Ascending aorta (tissue), 2 donors: ENCODE measurements at places on chromosomes 12 and 14. TPM values are rescaled to one million over a fixed set of nuclear protein-coding genes. Genes with fewer than 3 reads are reported as not detected.

Gene TMEM263
- total RNA-seq, result 27.0 TPM

Gene HOXC4
- total RNA-seq, result 0.32 TPM

Gene KRT77
- not detected for total RNA-seq

DNA sequence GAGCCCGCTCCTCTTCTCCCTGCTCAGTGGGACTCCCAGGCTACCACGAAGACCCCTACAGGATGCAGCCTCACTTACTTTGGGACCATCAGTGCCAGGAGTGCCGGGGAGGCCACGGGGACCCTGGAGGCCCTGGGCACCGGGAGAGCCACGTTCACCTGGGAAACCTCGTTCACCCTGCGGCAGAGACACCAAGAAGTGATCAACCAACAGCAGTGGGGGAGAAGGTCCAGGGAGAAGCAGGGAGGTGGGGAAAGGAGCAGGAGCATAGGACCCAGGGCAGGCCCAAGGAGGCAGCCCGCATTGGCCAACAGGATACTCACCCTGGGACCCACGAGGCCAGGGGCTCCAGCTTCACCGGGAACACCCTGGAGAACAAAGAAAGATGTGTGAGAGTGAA lies 19.4 kb downstream of the TMEM106C start:
- no peak for DNase-seq

Gene CCDC196
- not detected for total RNA-seq

GRCh38 chr12:119990382-119990874 lies 1.4 kb downstream of the BICDL1 start:
- DNase-seq, result no peak

Gene ARHGEF40
- 64.8 TPM for total RNA-seq
